Karpas-422 (cell line): ENCODE measurements at places on chromosomes 1 and 21. TPM values are rescaled to one million over a fixed set of nuclear protein-coding genes. Genes with fewer than 3 reads are reported as not detected.

GRCh38 chr1:16146279-16147155 lies 9.4 kb downstream of the EPHA2 start:
- no peak for DNase-seq

DNA sequence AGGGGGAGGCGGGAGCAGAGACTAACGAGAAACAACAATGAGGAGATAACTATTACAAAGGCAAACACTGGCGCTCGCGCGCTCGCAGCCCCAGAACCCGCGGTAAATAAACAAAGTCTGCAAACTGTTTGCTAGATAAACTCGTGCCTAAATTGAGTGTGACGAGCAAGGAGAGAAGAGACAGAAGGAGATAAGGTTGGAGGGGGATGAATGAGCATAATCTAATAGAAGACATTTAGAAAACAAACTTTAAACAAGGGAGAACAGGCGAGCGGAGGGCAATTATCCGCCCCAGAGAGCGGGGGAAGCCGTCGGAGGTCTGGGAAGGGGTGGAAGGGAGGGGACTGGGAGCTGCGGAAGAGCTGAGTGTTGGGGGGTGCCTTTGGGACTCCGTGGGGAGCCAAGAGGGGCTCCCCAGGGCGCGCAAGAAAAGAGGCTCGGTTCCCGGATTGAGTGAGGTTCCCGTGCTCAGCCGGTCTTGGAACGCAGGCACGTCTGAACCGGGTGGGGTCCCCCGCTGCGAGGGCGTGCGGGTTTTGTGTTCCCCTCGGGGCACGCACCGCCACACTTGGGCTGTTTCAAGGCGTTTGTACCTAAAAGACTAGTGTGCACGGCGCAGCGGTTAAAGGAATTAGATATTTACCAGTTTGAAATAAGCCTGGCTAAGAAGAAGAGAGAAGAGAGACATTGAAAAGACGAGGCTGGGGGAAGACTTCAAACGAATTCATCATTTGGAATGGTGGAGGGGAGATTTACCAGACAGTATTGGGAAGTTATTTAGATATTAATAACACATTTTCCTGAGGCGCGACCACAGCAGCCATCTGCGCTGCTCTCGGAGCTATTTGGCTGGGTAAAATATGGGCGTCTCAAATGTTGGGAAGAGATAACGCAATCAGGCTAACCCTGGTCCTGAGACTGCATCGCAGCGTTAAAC lies 10.6 kb downstream of the PAX7 start:
- no peak for DNase-seq

DNA sequence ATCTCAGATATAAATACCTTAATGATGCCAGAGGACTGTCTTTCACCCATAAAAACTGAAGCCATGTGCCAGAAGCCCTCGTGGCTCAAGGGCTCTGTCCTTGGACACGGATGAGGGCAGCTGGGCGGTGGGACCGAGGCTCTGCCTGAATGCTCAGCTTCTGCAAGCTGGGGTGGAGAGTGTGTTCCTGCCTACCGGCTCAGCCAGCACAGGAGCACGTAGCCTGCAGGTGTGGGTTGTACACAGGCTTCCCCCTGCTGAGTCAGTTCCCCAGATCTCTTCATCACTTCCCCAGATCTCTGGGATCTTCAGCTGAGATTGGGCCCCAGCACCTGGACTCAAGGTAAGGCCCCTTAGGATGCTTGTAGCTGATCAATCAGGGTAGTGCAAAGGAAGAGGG lies 15.4 kb downstream of the KCNJ15 start:
- DNase-seq = peak; percentile 22

DNA sequence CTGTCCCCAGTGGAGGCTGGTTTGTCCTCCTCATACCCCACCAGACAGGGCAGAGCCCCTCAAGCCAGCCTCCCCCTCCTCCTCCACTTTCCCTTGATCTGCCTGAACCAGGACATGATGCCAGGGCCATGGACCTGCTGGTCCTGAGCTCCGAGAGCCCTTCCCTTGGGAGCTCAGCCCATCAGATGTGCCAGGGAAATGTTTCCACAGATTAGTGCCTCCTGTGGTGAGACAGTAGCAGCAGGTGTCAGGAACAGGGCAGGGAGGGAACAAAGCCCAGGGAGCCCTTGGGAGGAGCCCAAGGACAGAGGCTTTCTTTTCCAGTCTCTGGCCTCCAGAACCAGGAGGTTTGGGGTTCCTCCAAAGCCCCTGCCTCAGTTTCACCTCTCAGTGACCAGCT lies 14.6 kb upstream of the SLC41A1 start:
- DNase-seq = no peak

GRCh38 chr21:45421071-45421845 lies 16.3 kb downstream of the COL18A1 start:
- no peak for DNase-seq

DNA sequence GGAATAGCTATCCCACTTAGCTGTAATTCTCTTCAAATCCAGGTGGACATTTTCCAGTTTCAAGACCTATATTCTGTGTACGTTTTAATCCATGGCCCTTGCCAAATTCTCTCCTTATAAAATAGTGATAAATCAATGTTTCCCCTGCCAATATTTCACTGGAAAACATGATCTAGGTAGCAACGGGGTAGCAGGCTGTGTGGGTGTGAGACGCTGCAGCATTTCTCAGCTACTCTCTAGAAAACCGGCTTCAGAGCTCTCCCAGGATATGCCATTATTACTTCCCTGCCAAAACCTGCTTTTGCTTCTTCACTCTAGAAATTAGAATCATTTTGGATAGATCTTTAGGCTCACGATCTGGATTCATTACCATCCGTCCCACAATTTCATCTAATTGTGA lies 82.1 kb upstream of the SIPA1L2 start:
- DNase-seq = no peak

- DNase-seq = no peak
Measured at GRCh38 chr1:185068341-185068740, 23.0 kb downstream of the RNF2 start.

DNA sequence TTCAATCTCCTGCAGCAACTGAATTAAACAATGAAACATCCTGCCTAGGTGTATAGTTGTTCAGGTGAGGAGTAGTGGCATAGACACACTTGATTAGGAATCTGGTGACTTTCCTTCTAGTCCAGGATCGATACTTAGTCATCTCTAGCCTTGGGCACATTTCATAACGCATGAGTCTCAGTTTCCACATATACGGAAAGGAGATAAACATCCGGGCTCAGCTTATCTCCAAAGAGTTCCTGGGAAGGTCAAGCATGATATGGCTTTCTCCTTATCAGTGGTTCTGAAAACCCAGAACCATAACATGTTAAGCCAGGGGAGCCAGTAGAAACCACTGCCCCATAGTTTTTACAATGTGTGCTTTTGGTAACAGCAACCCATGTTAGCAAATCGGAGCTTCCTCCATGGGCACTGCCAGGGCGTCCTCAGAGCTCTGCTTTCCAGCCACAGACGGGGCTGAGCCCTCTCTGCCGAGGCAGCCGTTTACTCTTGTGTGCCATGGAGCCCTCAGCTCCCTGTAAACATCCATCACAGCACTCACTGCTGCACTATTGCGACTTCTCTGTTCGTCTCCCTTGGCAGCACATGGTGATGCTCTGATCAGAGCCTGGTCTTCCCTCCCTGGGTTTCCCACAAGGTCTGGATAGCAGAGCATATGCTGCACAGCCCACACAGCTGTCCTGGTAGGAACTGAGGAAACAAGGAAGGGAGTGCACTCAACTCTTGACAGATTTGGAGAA lies 34.6 kb downstream of the RUNX1 start:
- no peak for DNase-seq

DNA sequence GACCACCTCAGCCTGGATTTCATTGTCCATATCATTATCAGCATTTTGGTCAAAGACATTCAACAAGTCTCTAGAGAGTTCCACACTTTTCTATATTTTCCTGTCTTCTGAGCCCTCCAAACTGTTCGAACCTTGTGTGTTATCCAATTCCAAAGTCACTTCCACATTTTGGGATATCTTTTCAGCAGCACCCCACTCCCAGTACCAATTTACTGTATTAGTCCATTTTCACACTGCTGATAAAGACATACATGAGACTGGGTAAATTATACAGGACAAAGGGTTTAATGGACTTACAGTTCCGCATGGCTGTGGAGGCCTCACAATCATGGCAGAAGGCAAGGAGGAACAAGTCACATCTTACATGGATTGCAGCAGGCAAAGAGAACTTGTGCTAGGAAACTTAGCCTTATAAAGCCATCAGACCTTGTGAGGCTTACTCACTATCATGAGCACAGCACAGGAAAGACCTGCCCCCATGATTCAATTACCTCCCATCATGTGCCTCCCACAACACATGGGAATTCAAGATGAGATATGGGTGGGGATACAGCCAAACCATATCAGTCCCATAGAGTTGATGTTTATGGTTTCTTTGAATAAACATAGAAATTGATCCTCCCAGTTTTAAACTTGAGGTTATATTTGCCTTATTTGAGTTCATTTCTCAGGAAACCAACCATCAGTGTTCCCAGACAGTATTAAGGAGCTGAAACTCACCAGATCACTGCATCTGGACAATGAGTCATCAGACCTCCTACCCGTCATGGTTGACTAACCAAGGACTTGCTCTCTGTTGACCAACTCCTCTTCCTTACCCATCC lies 322.7 kb upstream of the DUSP10 start:
- no peak for DNase-seq

GRCh38 chr1:47842228-47842919 lies 154.8 kb downstream of the TRABD2B start:
- no peak for DNase-seq

CNTN2 gene
- not detected in 2 replicates for total RNA-seq

- no peak for DNase-seq
Measured at GRCh38 chr1:175935166-175935565, 191.8 kb upstream of the TNR start.

GRCh38 chr1:217897100-217897499 lies 266.0 kb downstream of the SPATA17 start:
- DNase-seq = no peak

DNA sequence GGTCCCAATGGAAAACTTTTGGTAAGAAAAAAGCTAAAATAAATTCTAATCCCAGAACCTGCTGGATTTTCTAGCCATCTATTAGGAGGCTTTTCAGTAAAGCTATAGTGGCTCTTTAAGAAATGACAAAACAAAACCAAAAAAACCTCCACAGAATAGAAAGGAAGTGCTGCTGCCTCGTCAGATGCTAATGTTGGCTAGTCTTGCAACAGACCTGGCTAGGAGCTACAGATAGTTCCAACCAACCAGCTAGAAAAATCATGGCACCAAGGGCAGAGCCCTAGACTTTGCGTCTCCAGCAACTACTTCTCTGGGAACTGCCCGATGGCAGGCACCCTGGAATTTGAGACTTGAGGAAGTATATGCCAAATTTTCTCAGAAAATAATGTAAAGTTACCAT lies 7.6 kb downstream of the CD101 start:
- no peak for DNase-seq

- no peak for DNase-seq
Measured at GRCh38 chr1:222654849-222655248, 37.0 kb downstream of the MIA3 start.

GRCh38 chr1:57327946-57328345 lies 95.9 kb downstream of the DAB1 start:
- DNase-seq = no peak

- DNase-seq = no peak
Measured at GRCh38 chr1:93129507-93130099, 50.5 kb downstream of the MTF2 start.

GRCh38 chr21:44516828-44517174 lies 23.2 kb downstream of the KRTAP10-1 start:
- DNase-seq = no peak

CAMK1G gene
- not detected in 2 replicates for total RNA-seq

GRCh38 chr1:30696831-30697230 lies 26.6 kb downstream of the MATN1 start:
- no peak for DNase-seq

DNA sequence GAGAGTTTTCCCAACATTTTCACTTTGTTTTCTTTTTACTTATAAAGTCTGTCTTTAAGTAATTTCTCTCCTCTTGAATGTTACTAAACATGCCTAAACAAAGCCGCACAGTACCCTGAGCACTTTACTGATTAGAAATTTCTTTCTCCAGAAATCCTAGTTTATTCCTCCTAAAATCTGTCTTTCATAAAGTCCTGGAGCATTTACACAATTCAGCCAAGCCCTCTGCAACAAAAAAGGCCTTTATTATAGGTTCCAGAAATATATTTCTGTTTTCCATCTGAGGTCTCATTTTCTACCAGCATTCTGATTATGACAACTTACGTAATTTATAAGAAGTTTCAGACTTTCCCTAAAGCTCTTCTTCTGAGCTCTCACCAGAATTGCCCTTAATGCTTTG lies 549.5 kb upstream of the OLFM3 start:
- no peak for DNase-seq

- DNase-seq = no peak
Measured at GRCh38 chr1:25118546-25118945, 113.8 kb downstream of the SYF2 start.

GRCh38 chr1:70331962-70332361 lies 22.6 kb downstream of the ANKRD13C start:
- DNase-seq = no peak

AMPD1 gene
- total RNA-seq = not detected in 2 replicates

GRCh38 chr21:26227130-26227529 lies 56.6 kb upstream of the APP start:
- no peak for DNase-seq

RBP7 gene
- total RNA-seq = not detected in 2 replicates

DNA sequence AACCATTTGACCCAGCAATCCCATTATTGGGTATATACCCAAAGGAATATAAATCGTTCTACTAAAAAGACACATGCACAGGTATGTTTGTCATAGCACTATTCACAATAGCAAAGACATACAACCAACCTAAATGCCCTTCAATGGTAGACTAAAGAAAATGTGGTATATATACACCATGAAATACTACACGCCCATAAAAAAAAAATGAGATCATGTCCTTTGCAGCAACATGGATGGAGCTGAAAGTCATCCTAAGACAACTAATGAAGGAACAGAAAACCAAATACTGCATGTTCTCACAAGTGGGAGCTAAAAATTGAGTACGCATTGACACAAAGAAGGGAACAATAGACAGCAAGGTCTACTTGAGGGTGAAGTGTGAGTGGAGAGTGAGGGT lies 72.0 kb downstream of the EIF4G3 start:
- DNase-seq = no peak

GRCh38 chr1:54834007-54834541 lies 33.0 kb upstream of the TTC22 start:
- no peak for DNase-seq

CGN gene
- total RNA-seq = 0.22 TPM in 1 of 2 replicates, not detected in the other

- no peak for DNase-seq
Measured at GRCh38 chr1:162361349-162361748, 15.3 kb downstream of the SPATA46 start.

DNA sequence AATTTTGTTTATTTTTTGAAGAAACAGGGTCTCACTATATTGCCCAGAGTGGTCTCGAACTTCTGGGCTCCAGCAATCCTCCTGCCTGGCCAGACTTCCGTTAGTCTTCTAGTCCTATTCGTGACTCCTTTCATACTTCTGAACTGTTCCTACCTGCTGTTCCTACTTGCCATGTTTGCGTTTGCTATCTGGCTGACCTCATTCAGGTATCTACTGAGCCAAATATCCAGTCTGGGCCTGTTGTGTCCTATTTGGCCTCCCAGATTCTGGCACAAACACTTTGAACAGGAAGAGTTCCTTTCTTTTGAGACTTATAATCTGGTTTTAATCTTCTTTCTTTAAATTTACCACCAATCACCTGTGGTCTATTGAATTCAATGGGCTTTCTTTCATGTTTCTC lies 6.9 kb upstream of the NR1I3 start:
- DNase-seq = no peak

HCRTR1 gene
- total RNA-seq = not detected in 2 replicates

ADAMTS4 gene
- total RNA-seq = 0.15 TPM in 1 of 2 replicates, not detected in the other
